LNCaP clone FGC (cell line): ENCODE measurements at places on chromosomes 6 and 20.

DNA sequence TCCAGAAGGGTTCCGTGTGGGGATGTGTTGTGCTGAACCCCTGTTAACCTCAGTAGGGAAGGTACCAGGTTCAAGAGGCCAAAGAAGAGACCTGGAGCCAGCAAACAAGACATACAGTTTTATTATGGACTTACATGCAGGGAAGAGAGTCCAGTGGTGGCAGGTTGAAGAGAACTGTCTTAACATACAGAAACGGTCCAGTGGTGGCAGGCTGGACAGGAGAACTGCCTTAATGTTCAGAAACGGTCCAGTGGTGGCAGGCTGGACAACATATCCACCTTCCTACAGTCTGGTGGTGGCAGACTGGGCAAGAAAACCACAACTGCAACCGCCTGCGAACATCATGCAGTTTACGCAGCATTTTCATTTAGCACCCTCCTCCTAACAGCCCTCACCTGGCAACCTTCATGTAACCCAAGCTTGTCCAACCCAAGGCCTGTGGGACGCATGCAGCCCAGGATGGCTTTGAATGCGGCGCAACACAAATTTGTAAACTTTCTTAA lies 75.9 kb downstream of the PHACTR3 start:
- no peak for DNase-seq

- no peak for DNase-seq
These were observed 56.4 kb downstream of the TRDN start for GRCh38 chr6:123580331-123580730.

DNA sequence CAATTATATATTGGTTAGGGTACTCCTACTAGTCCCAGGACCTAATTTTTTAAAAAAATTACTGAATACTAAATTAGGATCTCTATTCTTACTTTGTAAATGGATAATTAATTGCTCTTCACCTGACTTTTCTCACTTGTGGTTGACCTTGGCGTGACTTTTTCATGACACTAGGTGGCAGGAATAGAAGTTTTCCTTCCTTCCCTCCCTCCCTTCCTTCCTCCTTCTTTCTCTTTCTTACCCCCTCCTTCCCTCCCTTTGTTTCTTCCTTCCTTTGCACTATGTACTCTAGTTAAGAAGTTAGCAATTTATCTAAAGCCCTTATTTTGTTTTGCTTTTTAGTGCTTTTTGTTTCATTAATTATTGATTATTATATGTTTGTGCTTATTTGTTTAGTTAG lies 20.4 kb upstream of the HBS1L start:
- no peak for DNase-seq

- DNase-seq = no peak
These were observed 126.2 kb downstream of the IMPG1 start for GRCh38 chr6:75946146-75946831.

- no peak for DNase-seq
These were observed 125.5 kb downstream of the ELOVL4 start for GRCh38 chr6:79821859-79822258.

- no peak for DNase-seq
These were observed 20.0 kb upstream of the KCNK5 start for GRCh38 chr6:39249278-39249677.

DNA sequence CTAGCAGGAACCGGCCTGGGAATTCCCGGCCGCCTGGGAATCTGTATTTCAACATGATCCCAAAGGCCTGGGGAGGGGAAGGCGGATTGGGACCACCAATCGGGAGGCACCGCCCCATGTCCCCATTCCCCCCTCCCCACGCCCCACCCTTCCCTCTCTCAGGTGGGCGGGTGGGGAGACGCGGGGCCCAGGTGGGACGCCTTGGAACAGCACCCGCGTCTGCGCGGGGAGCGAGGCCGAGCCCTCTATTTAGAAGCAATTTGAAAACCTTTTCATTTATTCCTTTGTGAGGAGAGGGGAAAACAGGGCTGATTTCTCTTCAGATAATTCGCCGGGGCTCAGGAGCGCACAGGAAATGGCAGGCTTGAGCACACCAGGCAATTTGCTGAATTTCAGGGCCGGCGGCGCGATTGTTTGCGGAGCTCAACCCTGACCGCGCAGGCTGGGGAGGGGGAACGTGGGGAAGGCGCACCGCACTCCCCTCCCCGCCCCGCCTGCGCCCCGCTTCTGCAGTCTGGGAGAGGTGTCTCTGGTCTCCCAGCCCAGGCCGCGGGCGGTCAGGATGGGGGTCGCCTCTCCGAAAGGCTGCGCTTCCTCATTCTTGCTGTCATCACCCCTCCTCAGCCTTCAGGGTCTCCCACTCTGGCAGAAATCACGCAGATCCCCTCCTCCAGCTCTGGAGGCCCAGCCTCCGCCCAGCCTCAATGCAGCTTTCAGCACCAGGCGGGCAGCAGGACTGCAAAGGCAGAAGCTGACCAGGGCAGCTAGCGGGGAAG lies 170.0 kb downstream of the GRM4 start:
- DNase-seq = no peak

GRCh38 chr6:127191716-127192115 lies 73.2 kb downstream of the RSPO3 start:
- no peak for DNase-seq

DNA sequence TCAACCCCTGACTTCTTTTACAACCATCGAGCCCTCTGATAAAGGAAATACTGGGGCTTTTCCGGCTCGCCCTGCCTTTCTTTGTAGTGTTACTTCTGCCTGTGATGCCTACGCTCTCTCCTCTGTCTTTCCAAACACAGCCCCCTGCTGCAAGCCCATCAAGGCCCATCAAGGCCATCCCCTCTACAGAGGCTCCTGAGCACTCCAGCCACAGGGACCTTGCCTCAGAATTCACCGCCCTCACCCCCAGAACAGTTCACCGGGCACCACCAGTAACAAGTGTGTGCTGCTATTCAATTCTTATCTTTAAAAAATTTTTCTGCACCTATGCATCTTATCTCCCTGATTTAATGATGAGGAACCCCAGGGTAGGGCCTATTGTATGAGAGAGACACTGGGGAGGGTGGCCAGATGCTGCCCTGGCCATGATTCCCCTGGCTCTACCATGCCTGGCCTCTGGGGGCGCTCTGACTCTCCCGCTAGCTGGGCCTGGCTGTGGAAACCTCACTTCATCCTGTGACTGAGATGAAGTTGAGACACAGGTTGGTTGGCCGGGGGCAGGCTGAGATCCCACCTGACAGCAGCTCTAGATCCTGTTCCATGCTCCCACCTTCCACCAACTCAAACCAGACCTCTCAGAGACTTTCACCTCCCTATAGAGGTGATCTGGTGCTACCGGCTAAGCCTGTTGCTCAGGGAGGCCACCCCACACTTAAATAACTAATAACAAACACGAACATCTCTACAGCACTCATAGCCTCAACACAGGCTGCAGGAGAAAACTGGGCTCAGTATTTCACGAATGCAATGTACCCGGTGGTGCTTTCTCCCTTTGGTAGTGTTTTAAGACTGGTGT lies 19.2 kb upstream of the GLP1R start:
- no peak for DNase-seq

GRCh38 chr20:16316513-16316912 lies 256.7 kb downstream of the KIF16B start:
- DNase-seq = no peak

- no peak for DNase-seq
These were observed 6.7 kb downstream of the GPR31 start for GRCh38 chr6:167150941-167151549.

- no peak for DNase-seq
These were observed 122.0 kb downstream of the TCP11 start for GRCh38 chr6:35019171-35019570.

- no peak for DNase-seq
These were observed 68.9 kb upstream of the TULP1 start for GRCh38 chr6:35581633-35582032.

- DNase-seq = no peak
These were observed 7.7 kb downstream of the BRPF3 start for GRCh38 chr6:36204068-36204753.

GRCh38 chr20:46965477-46965876 lies 70.8 kb downstream of the EYA2 start:
- DNase-seq = no peak

- no peak for DNase-seq
These were observed 309 bp upstream of the ABRACL start for GRCh38 chr6:139028215-139028657.

GRCh38 chr6:163935158-163935762 lies 520.7 kb downstream of the QKI start:
- no peak for DNase-seq
